Glutamatergic neuron (in vitro differentiated cells): ENCODE measurements at places on chromosomes 6 and 20.

- no peaks in the 10 kb centered on the region for H3K36me3 ChIP-seq
- H3K4me1 ChIP-seq, result no peaks in the 10 kb centered on the region
- H3K27ac ChIP-seq, result no peak overlapping the region
- no peaks in the 10 kb centered on the region for H3K27me3 ChIP-seq
Observed at GRCh38 chr20:4661191-4661590, 60.5 kb upstream of the PRND start.

DNA sequence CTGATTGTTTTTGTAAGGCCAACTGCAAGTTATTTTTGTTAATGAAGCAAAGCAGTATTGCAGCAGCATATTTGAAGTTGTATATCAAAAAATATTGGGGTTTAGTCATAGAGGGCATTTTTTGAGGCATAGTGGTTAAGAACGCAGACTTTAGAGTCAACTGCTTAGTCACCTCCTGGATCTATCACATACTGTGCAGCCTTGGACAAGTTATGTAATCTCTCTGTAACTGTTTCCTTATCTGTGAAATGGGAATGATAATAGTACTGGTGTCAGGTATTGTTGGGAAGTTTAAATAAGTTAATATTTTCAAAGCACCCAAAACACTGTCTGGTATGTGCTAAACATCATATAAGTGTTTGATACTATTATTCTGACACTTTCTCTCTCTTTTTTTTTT is 27.2 kb upstream of the EFHC1 start:
- no peaks in the 10 kb centered on the region for H3K36me3 ChIP-seq
- no peak for DNase-seq
- H3K4me1 ChIP-seq, result no peaks in the 10 kb centered on the region

- peaks cover 8% of the 10 kb centered on the region for H3K4me1 ChIP-seq
- peaks cover 2% of the 10 kb centered on the region for H3K27me3 ChIP-seq
Observed at GRCh38 chr6:6556738-6557503, 31.6 kb upstream of the LY86 start.

DNA sequence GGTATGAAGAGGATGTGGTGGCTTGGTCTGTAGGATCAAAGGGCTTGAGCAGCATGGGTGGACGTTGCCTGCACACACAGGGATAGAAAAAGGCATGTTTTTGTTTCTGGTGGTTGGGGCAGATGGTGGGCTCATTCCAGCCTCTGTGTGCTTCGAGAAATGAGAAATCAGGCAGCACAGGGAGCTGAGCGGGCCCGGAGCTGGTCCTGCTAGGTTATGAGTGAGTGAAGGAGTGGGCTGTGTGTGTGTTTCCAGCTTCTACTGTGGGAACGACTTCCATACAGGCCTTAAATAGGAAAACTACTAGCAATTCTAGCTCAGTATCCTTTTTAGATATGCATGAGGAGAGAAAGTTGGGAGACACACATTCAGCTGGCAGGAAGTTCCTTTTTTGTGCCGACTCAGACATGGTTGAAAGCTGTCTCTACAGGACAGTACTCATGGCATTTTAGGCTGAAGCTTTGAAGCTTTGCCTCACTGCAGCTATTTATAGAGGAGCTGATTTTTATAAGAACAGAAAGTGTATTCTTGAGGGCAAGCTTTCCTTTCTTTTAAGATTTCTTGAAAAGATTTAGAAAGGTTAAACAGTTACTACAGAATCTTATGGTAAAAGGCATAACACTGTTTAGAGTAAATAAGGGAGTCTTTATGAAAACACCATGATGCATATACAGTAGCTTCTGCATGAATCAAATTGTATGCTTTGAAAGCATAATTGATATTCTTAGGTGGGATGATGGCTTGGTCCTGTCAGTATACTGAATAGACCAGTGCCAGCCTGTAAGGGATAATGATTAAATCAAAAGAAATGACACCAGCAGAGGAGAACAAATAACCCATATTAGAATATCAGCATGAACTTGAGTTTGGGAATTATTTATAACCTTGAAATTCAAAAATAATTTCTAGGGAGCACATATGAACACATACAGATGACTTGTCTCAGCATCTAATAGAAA is 104.0 kb upstream of the MAN1A1 start:
- DNase-seq, result no peak
- peak overlapping the region; percentile 14 for H3K27ac ChIP-seq
- H3K27me3 ChIP-seq, result peaks cover 6% of the 10 kb centered on the region
- H3K4me3 ChIP-seq, result no peak overlapping the region

DNA sequence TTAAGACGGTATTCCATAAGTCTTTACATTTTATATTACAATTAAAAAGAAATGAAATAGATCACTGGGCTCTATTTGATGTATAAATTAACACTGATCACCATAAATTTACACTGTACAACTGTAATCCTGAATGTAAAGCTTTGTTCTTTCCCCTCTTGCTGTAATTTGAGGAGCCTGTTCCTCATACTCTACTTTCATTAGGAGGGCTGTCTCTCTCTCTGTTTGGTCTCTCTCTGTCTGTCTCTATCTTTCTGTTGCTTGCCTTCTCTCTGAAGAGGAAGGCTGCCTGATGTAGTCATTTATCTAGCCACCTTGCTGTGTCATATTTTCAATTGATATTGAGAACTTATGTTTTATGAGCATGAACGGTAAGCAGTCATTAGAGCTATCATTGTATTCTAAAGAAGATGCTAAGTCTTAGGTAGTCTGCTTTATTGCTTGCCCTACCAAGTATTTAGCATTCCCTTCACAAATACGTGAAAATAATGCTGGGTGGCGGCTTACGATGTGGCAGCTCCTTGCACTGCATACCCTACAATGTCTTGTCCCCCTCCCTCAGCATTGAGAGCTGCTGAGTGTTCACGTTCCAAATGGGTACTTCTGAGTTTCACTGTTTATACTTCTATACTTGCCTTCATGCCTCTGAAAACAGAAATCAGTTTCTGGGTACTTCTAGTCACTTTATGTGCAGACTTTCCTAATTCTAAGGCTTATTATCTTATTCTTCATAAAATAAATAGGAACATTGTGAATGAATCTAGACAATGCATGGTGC is 205.5 kb downstream of the NKAIN2 start:
- no peak for DNase-seq
- no peaks in the 10 kb centered on the region for H3K27me3 ChIP-seq
- H3K27ac ChIP-seq, result no peak overlapping the region

DNA sequence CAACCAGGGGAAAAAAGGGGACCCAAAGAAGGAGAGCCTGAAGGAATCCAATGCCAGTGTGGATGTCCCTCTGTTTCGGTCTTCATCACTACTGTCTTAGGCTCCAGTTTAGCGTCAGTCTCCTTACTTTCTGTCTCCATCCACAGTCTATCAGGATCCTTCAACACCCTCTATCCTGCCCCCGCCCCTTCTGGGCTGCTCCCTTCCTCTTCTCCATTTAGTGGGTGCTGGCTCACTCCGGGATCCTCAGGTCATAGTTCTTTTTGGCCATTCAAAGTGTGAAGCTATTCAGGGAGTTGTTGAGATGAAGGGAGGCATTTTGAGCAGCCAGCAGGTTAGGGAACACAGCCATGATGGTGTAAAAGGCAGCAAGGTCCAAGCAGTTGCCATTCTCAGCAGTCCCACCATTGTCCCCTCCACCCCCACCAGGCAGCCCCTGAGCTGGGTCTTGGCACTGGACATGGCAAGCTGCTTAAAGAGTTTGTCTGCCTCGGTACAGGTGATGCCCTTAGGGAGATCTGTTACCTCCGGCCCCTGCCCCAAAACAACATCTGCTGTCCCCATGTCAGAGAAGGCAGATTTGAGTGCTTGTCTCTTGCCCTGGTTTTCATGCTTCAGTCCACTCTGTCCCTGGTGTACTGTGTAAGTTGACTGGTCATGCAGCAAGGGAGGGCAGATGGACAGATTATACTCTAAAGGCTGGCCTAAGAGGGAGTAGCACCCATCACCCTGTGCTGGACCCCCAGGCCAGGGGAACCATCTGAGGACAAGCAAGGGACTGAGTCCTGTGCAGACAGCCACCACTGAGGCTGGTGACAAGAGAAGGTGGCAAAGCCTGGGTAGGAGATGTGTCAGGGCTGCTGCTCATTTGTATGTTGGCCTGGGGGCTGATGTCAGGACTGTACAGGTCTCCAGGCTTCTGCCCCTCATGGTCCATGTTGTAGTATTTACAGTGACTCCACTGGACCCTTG is 842.0 kb downstream of the HACE1 start:
- no peak for DNase-seq
- no peak overlapping the region for H3K27ac ChIP-seq
- no peaks in the 10 kb centered on the region for H3K36me3 ChIP-seq
- no peak overlapping the region for H3K4me3 ChIP-seq
- H3K4me1 ChIP-seq, result no peaks in the 10 kb centered on the region
- H3K27me3 ChIP-seq, result no peaks in the 10 kb centered on the region

GRCh38 chr6:130494729-130495128 is 128.9 kb downstream of the TMEM200A start:
- no peak for DNase-seq
- H3K27me3 ChIP-seq, result peaks cover 2% of the 10 kb centered on the region
- H3K36me3 ChIP-seq, result no peaks in the 10 kb centered on the region
- no peak overlapping the region for H3K27ac ChIP-seq
- H3K4me3 ChIP-seq, result no peak overlapping the region
- H3K4me1 ChIP-seq, result no peaks in the 10 kb centered on the region

- H3K36me3 ChIP-seq, result no peaks in the 10 kb centered on the region
- DNase-seq, result no peak
Observed at GRCh38 chr20:14344746-14345145, 7.3 kb upstream of the FLRT3 start.

DNA sequence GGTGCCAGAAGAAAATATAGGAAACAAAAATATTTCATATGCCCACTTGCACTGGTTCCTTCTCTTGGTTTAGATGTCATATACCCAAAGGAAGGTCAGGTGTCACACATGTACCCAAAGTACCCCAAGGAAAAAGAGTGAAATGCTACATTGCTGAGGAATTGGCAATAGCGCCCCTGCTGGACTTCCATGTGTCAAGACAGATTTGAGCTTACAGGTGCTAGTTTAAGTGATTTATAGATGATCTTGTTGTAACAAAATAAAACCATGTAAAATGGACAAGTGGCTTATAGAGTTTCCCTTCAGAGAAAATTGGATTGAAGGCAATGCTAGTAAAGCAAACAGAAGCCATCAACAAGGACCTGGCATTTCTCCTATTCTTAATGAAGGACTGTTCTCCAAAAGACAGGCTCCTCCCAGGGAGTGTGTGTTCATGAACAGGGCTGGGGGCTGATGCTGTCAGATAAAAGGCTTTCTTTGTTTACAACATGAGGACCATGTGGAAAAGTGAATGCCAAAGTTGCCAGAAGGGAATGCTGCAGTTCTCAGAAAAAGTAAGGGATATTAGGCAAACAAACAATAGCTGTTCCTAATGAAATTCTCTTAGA is 64.3 kb upstream of the PAK5 start:
- peak; percentile 33 for DNase-seq
- peaks cover 11% of the 10 kb centered on the region for H3K4me1 ChIP-seq
- no peaks in the 10 kb centered on the region for H3K27me3 ChIP-seq

DNA sequence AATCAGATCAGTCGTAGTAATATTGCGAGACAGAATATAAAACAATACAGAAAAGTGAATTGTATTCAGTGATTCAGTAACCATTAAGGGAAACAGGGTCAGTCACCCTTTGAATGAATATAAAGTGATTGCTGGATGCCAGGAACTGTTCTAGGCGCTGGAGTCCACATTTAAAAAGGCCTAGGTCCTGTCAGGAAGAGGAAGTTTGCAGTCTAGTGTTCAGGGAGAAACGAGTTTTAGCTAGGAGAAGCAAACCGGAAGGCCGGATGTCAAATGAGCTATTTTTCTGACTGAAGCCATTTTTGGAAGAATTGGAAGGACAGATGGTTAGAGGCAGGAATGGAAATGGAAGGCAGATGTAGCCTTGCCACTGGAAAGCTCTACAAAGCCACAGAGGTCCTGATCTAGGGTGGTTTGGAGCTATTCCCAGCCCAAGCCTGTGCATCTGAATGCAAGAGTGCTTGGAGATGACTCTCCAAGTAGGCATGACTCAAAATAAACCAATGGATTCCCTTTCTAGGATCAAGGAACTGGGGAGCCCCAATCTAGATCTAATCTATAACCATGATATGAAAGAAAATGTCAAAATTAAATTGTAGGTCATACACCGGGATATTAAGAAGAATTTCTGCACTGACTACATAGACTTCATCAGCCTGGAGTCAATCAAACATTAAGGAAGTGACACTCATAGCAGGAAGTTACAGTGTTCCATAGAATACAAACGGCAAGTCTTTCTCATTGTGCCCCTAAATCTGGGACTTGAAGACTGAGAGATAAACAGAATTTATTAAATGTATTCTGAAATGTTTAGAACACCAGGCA is 36.8 kb upstream of the CDKAL1 start:
- no peak overlapping the region for H3K27ac ChIP-seq
- no peak for DNase-seq
- H3K27me3 ChIP-seq, result no peaks in the 10 kb centered on the region
- H3K4me3 ChIP-seq, result no peak overlapping the region

DNA sequence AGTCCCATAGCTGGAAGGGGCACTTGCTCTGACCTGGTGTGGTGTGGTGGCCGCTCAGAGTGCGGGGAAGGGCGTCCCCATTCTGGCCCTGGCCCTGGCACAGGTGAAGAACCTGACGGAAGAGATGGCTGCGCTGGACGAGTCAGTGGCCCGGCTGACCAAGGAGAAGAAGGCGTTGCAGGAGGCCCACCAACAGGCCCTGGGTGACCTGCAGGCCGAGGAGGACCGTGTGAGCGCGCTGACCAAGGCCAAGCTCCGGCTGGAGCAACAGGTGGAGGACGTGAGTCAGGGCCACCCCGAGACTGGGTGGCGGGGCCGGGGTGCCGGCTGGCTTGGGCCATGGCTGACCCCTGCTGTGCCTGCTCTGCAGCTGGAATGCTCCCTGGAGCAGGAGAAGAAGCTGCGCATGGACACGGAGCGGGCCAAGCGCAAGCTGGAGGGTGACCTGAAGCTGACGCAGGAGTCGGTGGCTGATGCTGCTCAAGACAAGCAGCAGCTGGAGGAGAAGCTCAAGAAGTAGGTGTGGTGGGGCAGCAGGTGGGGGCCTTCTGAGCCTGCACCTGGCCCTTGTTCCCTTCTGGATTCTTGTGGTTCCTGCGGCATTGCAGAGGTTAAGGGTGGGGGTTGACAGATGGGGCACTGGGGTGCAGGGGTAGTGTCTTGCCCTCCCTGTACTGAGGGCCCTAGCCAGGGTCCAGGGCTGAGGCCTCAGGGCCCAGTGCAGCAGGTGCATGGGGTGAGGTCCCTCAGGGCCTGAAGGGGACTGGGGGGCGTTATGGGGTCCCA is 40.8 kb downstream of the MYH7B start:
- H3K27ac ChIP-seq, result no peak overlapping the region
- peaks cover 2% of the 10 kb centered on the region for H3K4me1 ChIP-seq
- H3K27me3 ChIP-seq, result peaks cover 3% of the 10 kb centered on the region
- H3K36me3 ChIP-seq, result no peaks in the 10 kb centered on the region
- no peak for DNase-seq
- H3K4me3 ChIP-seq, result no peak overlapping the region
